ENCODE measurements at places on chromosomes 3 and 15. TPM values are rescaled to one million over a fixed set of nuclear protein-coding genes. Genes with fewer than 3 reads are reported as not detected.

DNA sequence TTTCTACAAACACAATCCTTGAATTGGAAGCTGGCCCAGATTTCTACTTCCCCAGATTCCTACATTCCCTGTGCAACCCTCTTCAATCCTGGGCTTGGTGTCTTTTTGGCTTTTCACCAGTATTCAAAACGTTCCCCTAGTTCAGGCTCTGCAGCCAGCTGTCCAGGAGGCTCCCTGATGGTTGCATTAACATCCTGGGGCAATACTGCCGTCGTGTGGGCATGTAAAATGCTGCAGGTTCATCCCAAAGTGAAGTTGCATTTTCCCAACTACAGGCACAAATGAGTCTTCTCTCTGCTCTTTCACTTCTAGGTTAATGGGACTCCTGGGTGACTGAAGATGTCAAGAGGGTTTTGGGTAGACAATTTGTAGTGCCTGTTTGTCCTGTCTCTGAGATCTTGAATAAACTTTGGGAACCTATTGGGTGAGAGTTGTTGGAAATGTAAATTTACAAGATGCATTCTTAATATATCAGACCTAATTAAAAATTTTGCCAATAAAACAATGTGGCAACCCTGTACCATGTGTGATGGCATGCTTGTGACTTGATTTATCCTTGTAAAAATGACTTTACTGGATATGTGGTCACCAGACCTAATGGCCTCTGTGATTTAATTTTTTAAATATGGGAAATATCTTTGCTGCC lies 28.6 kb downstream of the SOX14 start:
- peak; percentile 31 for DNase-seq

DNA sequence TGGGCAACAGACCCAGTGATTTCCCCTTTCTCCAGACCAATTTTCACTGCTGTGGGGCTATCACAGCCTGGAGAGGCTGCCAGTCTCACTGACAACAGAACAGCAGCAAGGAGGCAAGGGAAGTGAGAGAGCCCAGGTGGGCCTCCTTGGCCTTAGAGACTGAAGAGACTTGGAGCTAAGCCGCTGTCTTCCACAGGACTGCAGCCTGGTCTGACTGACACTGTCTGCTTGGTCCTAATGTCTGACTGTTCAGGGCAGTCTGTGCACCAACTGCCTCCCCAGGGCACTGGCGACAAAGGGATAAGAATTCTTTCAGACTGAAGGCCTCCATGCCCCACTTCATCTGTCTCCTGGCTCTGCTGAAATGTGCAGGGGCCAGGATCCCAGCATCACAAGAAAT lies 11.5 kb downstream of the POMGNT2 start:
- DNase-seq: no peak

GRCh38 chr3:143236226-143236964 lies 116.8 kb downstream of the CHST2 start:
- DNase-seq: peak; percentile 48

GRCh38 chr3:177646749-177647148 lies 449.5 kb upstream of the TBL1XR1 start:
- peak; percentile 19 for DNase-seq

- DNase-seq: peak; percentile 91
Observed at GRCh38 chr15:62850791-62851291, 191.7 kb upstream of the TPM1 start.

GRCh38 chr15:66963710-66964109 lies 101.7 kb upstream of the SMAD3 start:
- no peak for DNase-seq

- no peak for DNase-seq
Observed at GRCh38 chr15:94855018-94855408, 623.7 kb downstream of the MCTP2 start.

LMAN1L gene
- total RNA-seq: not detected

CEP63 gene
- 9.7 TPM for total RNA-seq

DNA sequence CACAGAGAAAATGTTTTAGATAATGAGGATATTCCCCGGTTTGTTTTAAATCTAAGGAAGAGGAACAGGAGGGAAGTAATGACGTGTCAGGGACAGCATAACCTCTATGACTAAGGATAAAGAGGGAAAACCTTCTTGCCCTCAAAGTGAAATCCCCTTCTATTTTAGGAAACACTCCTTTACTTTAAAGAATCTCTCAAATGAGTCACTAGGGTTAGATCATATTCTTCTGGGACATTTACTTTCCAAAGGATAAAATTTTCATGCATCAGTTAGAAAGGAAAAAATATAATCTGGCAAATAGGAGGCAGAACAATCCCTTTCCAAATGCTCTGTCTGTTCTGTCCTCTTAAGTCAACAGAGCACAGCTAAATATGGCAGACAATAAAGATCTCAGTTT lies 43.2 kb upstream of the UBE2E2 start:
- DNase-seq: peak; percentile 83

CHST2 gene
- 13.1 TPM for total RNA-seq

UROC1 gene
- not detected for total RNA-seq

DNA sequence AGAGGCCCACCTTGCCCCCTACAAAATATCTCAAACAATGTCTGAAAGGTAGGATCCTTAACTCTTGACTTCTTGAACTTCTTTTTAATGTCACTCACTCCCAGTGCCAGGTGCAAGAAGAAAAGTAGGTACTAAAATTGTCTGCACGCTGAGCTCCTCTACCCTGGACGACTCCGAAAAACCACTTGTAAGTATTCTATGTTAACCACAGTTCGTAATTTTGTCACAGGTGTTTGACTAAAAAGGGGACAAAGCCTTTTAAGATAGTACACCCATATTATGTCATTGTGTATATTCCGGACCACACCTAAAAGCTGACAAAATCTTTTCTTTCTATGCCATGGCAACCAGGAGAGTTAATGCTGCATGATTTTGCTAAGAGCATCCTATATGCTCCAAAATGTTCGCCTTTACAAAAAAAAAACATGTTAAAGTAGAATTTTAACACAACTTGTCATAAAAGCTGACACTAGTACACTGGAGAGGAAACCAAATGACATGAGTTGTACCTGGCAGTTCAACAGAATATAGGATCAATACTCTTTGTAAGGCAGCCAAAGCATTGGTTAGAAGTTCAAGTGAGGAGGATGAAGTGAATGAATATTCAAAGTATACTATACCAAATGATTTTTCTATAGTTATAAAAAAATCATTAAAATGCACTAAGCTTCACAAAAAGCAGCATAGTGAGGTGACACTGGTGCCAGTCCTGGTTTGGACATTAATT lies 210.5 kb downstream of the FOXP1 start:
- DNase-seq: no peak

DNA sequence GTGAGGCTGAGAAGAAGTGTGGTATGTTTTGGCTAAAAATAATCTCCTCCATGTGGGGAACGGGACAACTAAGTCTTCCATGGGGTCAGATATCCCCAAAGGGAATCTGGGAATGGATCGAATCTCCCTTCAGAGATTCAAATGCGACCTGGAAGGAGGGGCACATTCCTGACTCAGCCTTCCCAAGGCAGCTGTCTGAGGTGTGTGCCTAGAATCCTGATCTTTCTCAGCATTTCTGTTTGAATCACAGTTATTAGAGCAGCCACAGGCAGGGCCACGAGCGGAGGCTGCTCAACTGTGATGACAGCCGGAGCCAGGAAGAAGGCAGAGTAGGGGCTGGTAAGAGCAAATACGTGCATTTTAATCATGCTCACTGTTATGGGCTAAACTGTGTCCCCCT lies 135.1 kb downstream of the ADAMTS17 start:
- DNase-seq: no peak

DNA sequence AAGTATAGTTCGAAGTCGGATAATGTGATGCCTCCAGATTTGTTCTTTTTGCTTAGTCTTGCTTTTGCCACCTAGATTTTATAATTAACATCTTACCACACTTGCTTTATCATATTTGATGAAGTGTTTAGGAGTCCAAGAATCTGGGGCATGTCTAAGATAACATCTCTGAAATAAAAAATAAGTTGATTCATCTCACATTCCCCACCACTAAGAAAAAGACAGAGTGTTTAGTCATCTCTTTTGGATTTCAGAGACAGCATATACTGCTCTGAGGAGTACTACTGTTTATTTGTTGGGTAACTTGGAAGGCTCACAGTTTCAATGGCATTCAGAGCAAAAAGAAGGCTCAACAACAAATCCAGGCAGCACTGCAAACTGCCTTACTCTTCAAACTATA lies 324.2 kb upstream of the ATP11B start:
- no peak for DNase-seq

MEIS2 gene
- 22.0 TPM for total RNA-seq

GRCh38 chr15:92882697-92883162 lies 17.4 kb upstream of the CHD2 start:
- DNase-seq: no peak

CFAP100 gene
- not detected for total RNA-seq

GRCh38 chr15:78063217-78063616 lies 14.3 kb downstream of the TBC1D2B start:
- no peak for DNase-seq

PRRT3 gene
- total RNA-seq: 0.20 TPM

RYR3 gene
- 0.12 TPM for total RNA-seq

Measured in Caki2 (cell line).